Naive thymus-derived CD4-positive, alpha-beta T cell (primary cell): ENCODE measurements at places on chromosomes 16 and 17.
A peak's percentile ranks its signal among the peaks of the same experiment; 100 is the strongest.

DNA sequence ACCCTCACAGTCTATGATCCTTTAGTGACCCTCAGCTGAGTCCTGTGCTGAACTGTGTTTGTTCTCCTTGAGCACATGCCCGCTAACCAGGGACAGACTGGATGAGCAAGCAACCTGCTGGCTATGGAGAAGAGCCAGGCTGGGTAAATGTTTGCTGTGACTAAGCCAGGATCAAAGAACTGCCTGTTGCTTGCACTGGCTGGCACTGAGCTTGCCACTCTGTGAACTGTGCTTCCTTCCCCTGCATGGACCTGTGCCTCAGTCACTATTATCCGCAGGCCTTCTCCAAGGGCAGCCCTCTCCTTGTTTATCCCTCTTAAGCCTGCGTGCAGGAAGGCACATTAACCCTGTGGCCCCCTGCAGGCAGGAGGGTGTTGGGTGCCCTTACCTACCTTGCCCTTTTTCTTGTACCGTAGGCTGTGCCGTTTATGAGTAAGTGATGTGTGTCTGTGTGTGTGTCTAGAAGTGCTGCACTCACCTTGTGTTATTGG is 7.4 kb downstream of the PNPO start:
- no peak for DNase-seq

DNA sequence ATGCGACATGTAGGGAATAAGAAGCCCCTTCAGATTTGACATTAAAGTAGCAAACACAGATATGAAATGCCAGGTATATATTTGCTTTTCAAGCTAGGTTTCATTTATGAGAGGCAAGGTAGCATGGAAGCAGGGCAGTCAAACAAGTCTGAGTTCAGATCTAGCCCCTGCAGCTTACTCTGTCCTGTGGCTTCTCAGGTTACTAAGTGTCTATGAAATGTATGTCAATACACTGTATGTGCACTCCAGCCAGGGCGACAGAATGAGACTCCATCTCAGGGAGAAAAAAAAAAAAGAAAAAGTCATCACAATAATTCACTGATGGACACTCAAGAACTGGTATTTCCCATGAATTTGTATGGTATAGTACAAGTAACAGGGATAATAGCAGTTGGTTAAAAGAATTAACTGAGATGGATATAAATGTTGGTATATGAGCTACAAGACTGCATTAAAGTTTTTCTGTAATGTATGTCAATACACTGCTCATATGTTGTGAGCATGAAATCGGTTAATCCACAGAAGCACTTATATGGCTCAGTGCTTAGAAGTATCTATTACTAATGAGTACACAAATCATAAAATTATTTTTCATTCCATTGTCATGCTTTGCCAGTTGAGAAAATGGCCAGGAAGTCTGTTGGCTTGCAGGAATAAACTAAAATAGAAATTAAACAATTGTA is 2.9 kb upstream of the WSB1 start:
- no peak for DNase-seq

DNA sequence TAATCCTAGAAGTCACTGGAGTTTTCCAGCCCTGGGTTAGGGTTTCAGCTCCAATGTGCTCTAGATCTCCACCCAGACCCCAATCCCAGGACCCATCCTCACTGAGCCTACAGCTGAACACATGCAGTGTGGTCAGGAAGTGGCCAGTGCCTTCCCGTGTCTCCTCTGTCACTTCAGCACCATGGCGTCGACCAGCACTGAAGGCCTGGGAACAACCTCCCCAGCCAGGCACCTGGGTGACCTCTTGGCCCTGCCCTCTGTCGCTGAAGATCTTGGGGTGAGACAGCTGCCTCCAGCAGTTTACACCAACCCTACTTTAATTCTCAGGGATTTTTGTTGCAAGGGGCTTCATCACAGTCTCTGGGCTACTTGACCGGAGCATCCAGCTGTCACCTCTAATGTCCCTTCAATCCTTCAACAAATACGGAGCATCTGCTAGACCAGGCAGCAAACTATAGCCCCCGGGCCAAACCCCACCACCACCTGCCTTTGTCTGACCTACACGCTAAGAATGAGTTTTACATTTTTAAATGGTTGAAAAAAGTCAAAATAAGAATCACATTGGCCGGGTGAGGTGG is 18.0 kb upstream of the GSG1L start:
- DNase-seq, result no peak

DNA sequence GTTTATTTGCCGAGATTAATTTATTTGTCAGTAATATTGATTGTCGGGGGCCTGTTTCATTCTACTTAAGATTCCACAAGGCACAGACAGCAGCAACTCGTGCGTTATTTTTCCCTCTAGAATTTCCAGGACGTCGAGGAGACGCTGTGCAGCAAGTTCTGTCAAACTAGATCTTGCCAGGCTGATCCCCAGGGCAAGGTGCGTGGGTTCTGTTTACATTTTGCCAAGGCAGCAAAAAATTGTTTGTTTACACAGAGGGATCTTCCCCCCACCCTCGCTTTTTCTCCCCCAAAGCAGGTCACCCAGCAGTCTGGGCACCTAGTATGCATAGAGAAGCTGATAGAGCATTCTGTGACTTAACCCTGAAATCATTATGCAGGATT is 111.4 kb downstream of the IRX3 start:
- DNase-seq, result no peak

DNA sequence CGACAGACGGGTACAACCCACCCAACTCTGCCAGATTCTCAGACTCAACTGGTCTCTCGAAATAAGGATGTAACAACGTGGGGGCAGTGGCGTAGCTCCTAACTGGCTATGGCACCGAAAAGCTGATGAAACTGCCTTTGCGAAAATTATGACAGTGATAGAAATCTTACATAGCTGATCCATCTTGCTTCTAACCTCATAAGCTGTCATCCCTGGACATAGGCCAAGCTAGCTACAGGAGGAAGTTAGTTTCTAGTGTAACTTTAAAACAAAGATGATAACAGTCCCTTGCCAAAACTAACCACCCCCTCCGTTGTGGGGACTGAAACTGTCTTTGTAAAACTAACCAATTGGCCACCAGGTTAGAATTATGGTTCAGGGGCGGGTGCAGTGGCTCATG is 220.1 kb downstream of the SLC39A11 start:
- DNase-seq, result no peak

DNA sequence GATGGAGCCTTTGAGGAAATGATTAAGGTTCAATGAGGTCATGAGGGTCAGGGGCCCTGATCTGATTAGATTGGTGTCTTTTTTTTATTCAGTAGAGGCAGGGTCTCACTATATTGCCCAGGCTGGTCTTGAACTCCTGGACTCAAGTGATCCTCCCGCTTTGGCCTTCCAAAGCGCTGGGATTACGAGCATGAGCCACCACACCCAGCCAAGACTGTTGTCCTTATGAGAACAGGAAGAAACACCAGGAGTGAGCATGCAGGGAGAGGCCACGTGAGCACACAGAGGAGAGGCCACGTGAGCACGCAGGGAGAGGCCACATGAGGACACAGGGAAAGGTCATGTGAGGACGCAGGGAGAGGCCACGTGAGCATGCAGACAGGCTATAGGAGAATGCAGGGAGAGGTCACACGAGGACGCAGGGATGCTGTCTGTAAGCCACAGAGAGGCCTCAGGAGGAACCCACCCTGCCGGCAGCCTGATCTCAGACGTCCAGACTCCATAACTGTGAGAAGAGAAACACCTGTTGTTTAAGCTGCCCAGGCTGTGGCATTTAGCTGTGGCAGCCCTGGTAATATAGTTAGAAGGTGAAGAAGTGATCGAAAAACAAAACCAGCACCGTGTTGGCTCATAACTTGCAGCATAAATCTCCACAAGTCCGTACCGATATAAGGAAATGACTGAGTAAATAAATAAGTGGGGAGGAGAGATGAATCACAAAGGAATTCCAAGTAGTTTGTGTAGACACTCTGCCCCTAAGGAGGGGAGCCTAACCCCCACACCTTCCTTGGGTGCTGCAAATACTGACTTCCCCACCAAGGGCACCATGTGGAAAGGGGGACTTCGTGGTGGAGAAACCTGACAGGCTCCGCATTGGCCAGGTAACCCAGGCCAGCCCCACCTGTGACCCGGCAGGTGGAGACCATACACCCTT is 14.6 kb upstream of the CSNK1D start:
- DNase-seq, result no peak

- DNase-seq, result peak; percentile 81
Measured at GRCh38 chr17:51166987-51167931, 1.0 kb downstream of the NME2 start.

DNA sequence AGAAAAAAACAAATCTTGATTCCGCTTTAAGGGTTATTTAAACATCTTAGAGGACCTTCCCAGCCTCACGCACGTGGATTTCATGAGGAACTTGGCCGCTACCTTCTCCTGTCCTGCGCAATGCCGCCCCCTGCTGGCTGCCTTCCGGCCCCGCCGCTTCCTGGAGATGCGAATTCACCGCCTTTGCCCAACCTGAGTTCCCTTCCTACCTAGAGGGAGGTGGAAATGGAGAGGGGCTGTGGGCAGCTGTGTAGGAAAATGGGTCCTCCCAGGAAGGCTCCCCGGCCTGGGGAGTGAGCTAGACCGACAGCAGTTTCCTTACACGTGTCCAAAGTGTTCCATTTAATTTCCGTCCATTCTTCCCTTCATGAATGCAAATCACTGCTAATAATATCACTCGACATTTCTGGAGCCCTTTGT is 1.0 kb upstream of the ABCC12 start:
- peak; percentile 63 for DNase-seq

DNA sequence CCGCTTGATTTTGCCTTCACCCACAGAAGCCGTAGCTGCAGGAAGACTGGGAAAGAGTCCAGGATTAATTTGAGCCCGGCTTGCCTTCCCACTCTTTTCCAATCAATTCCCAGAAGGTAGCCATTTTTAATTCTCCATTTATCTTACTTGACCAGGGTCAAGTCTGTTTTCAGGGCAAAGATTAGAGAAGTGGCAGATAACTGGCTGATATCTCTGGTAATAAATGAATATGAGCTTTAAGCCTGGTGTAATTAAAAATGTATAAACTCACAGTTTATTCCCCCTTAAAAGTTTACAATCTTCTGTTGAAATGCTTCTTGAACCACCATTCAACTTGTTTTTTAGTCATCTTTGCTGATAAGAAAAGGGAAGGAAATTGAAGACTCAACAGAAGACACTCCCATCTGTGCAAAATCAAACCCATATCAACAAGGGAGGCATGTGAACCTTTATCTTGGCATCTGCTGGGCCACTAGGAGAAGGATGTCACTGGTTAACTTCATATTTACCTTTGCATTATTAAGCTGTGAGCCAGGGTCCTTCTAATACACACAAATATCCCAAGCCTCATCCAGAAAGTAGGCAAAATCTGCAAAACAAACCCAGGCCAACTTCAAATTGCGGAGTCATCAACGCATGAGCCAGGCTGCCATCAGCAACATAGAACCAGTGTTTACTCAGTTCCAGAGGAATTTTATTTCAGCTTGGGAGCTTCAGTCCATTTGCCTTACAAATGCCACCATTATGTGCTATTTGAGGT is 314.6 kb upstream of the MAF start:
- DNase-seq, result no peak

DNA sequence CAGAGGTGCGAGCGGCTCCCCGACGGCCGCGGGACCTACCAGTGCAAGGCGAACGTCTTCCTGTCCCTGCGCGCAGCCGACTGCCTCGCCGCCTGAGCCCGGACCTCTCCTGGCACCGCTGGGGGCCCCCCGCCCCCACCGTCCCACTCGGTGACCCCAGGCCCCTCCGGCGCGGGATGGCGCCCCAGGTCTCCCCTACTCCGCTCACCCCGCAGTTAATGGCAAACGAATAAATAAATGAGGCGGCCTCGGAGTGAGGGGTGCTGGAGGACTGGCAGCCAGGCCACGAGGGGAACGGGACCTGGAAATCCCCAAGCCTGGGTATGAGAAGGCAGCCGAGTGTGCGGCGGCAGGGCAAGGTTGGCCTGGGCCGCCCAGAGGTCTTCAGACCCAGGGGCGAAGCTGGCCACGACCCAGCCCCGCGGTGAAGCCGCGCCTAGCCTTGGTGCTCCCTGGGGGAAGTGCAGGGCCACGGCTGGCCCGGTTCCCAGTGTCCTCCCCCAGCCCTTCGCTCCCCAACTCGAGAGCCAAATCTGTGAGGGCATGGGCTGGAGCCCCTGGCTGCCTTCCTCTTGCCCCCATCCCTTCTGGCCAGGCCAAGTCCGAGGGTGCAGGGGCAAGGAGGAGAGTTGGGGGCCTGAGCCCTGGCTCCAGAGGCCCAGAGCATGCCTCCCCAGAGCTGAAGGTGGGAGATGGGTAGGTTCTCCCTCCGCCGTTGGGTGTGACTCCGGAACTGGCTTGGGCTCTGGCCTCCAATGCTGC is 796 bp downstream of the NPB start:
- no peak for DNase-seq

DNA sequence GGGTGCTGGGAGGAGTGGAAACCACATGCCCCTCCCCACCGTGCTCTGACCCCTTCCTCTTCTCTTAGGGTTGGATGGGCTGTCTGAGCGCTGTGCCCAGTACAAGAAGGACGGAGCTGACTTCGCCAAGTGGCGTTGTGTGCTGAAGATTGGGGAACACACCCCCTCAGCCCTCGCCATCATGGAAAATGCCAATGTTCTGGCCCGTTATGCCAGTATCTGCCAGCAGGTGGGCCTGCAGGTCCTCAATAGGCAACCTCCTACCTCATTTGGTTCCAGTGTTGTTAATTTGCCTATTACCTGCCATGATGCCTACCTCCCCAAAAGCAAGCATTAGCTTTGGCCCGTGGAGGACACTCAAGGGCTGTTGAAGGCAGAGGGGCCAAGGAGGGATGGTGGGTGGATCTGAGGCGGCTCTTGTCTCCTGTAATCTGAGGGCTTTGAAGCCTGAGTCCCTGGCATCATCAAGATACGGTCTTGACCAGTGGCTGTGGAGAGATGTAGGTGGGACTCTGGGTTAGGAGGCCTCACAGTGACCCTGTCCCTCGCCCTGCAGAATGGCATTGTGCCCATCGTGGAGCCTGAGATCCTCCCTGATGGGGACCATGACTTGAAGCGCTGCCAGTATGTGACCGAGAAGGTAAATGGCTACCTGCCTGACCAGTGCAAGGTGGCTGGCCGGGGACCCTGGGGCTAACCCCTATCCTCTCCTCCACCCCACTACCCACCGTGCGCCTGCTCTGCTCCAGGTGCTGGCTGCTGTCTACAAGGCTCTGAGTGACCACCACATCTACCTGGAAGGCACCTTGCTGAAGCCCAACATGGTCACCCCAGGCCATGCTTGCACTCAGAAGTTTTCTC is 3.4 kb downstream of the ALDOA start:
- DNase-seq, result peak; percentile 64

- no peak for DNase-seq
Measured at GRCh38 chr17:82058855-82059249, 6.8 kb downstream of the DUS1L start.

GRCh38 chr16:57999971-58000705 is at the start of gene ZNF319:
Gene ZNF319 (minus strand): TSS chr16:58000672. CDS start chr16:57998265, 2,407 bp downstream.
- no peak for DNase-seq

DNA sequence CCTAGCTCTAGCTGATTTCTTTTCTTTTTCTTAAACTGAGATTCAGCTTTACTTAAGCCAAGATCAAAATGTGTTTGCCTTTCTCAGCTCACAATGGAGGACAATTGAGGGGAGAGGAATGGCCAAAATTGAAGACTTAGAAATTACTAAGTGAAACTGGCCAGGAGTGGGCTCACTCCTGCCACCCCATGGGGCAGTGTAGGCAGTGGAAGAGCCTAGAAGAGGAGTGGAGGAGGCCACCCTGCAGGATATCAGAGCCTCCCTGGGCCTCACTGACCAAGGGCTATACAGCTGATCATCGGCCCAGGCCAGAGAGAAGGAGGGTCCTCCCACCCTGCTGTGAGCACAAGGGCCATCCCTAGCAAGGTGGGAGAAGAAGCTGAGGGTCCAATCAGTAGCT is 119.8 kb downstream of the CCT6B start:
- DNase-seq, result no peak

- no peak for DNase-seq
Measured at GRCh38 chr17:6195123-6195522, 124.9 kb downstream of the WSCD1 start.

GRCh38 chr16:57070424-57070823 is 22.0 kb upstream of the CPNE2 start:
- DNase-seq, result no peak
